NCI-H1105 treated with DMSO at 0.1 percent for 48 hours (cell line): ENCODE measurements at places on chromosomes 3 and 15.

- DNase-seq: no peak
Observed at GRCh38 chr15:95018888-95019545, 787.7 kb downstream of the MCTP2 start.

- no peak for DNase-seq
Observed at GRCh38 chr15:46502667-46503066, 867.8 kb downstream of the SQOR start.

DNA sequence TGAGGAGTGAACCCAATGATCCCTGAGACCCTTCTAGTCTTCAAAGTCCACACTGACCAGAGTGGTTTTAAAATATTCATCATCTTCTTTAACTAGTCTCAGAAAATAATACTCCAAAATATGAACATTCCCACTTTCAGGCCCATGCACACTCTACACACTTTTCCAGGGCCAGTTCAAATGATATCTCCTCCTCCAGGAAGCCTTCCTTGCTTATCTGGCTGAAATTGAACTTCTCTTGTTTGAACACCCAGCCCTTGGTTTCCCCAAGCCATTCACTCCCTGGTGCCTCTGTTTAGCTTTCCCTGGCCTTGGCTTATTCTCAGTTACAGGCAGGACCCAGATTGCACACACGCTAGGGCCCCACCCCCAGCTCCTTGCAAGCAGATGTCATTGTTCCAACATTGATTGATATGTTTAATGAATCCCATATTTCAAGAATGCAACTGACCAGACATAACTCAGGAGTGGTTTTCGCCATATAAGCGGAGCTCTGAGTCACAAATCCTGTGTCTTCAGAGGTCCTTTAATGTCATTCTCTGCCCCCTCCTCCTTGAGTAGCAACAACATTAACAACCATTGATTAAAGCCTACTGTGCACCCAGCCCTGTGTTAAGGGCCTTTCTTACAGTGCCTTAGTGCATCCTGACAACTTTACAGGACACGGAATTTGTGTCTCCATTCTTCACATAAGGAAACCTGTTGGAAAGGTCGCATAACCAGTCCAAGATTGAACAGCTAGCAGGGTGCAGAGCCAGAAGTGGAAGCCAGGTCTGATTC, 2.1 kb downstream of the ITGA11 start:
- no peak for DNase-seq

DNA sequence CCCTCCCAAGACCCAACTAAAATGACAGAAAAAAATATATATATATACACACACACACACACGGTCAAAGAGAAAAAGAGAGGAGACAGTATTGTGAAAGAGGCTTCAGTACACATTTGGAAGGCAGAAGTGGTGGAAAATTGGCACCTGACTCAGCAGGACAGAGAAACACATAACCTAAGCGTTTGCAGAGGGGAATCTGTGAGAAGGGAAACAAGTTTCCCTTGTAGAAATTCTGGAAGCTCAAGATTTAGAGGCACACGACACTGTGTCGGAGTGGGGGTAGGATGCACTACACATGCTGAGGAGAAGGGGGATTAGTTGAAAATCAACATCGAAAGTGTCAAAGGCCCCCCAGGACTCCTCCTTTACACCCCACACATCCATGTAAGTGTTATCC, 53.1 kb downstream of the PAK2 start:
- no peak for DNase-seq
